ENCODE measurements at places on chromosomes 3 and 15.

GRCh38 chr3:184662187-184662586, 49.7 kb downstream of the MAGEF1 start:
- DNase-seq: no peak

- DNase-seq: no peak
These were observed 729.2 kb downstream of the ROBO1 start for GRCh38 chr3:79038636-79039035.

- no peak for DNase-seq
These were observed 58.4 kb upstream of the DCUN1D1 start for GRCh38 chr3:183038757-183039156.

DNA sequence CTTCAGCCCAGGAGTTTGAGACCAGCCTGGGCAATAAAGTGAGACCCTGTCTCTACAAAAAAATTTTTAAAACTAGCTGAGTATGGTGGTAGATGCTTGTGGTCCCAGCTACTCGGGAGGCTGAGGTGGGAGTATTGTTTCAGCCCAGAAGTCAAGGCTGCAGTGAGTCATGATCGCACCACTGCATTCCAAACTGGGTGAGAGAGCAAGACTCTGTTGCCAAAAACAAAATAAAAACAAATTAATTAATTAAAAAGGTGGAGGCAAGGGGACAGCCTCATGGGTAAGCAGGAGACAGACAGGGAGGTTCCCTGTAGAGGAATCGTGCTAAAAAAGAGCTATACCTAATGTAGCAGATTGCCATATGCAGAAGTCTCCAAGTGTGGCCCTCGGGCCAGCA, 12.6 kb downstream of the HAPLN3 start:
- no peak for DNase-seq

DNA sequence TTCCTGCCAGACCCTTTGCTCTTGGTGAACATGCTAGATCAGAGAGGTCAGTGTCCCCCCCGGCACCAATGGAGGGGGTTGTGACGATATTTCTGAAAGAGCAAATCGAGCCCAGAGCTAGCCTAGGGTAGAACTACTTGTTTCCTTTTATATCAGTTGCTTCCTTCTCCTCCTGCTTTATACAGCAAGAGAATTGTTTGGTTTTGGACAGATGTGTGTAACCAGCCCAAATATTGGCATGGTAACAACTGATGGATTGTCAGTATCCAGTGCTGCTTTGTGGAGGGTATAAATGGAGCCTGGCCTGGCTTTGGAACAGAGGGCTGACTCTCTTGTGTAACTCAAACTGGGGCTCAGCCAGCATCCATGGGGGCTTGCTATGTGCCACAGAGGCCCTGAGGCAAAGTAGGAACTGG, 27.2 kb downstream of the SNX1 start:
- no peak for DNase-seq

DNA sequence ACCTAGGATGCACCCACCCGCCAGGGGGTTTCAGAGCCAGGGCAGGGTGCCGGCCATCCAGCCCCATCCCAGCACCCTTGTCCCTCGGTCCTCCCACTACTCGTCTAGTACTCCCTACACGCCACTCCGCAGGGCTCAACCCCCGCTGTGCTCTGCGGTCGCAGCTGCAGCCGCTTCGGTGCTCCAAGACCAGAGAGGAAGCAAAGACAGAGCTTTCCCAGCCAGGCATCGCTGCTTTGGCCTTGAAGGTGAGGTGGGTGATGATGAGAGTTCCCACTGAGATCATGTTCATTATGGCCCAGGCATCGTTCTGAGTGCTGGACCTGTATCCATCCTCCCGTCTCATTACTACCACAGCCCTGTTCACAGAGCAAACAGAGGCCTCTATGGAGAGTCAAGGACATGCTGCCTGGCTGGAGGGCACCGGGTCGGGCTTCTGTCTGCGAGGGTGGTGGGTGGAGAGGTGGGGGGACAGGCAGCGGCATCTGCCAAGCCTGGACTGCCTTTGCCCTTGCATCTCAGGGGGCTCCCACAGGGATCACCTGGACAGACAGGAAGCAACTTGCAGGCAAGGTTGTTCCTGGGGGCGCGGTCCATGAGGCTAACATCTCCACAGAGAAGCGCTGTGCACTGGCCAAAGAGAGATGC, 66.9 kb downstream of the KLF13 start:
- no peak for DNase-seq

DNA sequence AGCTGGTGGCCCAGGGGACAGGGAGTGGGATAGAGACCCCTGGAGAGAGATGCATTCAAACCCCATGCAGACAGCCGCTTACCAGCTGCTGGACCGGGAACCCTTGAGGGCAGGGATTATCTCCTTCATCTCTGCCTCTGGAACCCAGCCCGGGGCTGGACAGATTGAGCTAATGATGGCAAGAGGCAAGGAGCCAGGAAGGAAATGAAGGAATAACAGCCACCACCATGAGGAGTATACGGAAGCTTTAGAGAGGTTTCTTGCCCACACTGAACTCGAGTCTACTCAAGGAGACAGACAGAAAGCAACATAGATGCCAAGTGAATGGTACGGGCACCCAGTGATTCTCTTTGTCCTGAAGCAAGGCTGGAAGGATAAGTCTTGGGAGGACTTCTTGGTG, 23.2 kb downstream of the HAPLN3 start:
- DNase-seq: no peak

- DNase-seq: no peak
These were observed 51.6 kb upstream of the THUMPD3 start for GRCh38 chr3:9311228-9311627.

- no peak for DNase-seq
These were observed 14.9 kb downstream of the NAALADL2 start for GRCh38 chr3:174873832-174874657.

All from HCEC 1CT (cell line).